Liver (tissue), 10 donors: ENCODE measurements at places on chromosomes 12 and 14. TPM values are rescaled to one million over a fixed set of nuclear protein-coding genes. Genes with fewer than 3 reads are reported as not detected.
A peak's percentile ranks its signal among the peaks of the same experiment; 100 is the strongest.

The PDZRN4 gene
- 0.11 TPM for polyA plus RNA-seq

GRCh38 chr12:52521568-52522266 is 1.5 kb upstream of the KRT5 start:
- H3K4me1 ChIP-seq: no peaks in the 10 kb centered on the region
- peak; percentile 27 for DNase-seq
- no peaks in the 10 kb centered on the region for H3K27me3 ChIP-seq
- no peak overlapping the region for H3K27ac ChIP-seq
- no peaks in the 10 kb centered on the region for H3K36me3 ChIP-seq

DNA sequence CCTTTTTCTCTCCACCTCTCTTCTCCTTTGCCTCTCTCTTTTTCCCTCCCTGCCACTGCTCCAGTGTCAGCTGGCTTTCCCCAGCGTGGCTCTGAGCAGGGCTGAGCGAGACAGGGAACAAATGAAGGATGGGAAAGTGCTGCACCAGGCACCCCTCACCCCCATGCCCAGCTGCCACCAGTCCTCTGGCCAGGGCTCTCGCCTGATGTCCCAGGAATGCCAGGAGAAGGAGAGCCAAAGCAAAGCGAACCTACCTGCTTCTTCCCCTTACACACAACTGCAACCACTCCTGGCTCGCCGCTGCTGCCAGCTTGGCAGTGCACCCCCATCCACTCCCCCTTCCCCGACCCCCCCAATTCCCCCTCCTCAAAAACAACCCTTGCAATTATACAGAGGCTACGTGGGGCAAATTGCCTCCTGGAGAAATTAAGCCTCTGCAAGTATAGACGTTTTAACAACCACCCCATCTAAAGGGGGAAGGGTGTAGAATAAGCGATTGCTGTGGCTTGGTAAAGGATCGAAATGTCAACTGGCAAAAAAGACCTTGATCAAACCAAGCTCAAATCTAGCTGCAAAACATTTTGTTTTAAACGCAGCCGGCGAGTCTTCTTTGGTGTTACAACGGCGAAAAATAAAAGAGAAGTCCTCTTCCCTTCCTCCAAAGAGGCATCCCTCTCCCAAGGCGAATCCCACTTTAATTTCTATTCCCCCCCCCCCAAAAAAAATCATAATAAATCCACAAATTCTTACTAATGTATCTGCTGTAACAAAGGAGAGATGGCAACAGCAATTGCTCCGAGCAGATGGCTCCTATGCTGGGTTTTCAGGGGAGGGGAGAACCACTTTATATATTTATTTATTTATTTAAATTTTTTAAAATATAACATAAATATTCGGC is 2.9 kb downstream of the BCL11B start:
- H3K4me3 ChIP-seq: no peak overlapping the region
- H3K27ac ChIP-seq: no peak overlapping the region

The GPR162 gene
- 2.4 TPM for polyA plus RNA-seq

The C14orf39 gene
- polyA plus RNA-seq: not detected
